ENCODE measurements at places on chromosomes 1 and 21.

DNA sequence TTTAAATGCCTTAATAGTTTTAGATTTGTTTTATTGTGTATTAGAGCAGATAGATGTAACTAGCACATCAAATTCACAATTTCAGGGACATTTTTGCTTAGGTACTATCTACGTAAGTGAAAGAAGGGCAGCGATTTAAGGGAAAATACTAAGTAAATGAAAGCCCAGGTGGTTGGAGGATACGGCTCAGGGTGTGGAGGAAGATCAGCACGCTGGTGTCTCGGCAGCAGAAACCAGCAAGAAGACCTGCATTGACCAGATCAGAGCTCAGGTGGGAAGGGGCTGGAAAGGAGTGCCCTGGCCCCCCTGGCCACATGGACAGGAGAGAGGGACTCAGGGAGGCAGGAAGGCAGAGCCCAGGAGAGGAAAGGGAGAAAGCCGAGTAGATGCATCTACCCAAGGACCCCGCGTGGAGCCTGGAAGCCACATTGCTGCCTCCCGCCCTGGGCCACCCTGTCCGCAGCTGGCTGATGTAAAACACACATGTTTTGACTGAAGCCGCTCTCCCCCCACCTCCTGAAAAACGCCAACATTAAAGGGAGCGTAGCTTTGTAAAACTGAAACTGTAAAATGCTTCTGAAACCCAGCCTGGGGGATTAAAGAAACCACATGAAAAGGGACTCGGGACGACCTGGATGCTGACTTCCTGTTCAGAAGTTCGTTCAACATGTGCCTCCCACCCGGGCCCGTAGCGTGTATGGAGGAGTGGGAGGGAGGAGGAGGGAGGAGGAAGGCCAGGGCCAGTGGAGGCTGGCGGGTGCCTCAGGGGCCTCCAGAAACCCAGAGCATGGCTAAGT lies 72.6 kb upstream of the TARDBP start:
- peak; percentile 54 for ATAC-seq

- no peak for ATAC-seq
These were observed 126.5 kb downstream of the RHOU start for GRCh38 chr1:228861832-228862180.

DNA sequence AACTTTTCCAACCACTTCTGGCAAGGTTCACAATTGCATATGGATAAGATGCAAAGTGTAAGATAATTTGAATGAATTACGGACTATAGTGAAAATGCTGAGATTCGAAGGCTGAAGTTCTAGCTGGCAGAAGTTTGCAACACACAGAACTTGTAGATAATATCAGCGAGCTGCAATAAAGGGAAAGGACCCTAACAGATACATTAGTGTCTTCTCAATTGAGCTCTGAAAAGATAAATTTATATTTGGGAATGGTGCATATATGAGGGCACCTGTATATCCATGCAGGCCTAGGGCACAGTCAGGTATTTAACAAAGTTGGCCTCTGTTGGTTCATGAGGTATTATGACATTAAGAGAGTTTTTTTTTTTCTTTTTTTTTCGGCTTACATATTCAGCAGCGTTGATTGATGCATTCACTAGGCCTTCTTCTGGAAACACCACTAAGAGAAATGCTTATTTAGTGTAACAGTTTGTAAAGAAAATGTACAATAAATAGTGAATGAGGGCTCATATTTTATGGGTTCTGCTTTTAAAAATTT lies 2.2 kb downstream of the NFIA start:
- no peak for ATAC-seq

DNA sequence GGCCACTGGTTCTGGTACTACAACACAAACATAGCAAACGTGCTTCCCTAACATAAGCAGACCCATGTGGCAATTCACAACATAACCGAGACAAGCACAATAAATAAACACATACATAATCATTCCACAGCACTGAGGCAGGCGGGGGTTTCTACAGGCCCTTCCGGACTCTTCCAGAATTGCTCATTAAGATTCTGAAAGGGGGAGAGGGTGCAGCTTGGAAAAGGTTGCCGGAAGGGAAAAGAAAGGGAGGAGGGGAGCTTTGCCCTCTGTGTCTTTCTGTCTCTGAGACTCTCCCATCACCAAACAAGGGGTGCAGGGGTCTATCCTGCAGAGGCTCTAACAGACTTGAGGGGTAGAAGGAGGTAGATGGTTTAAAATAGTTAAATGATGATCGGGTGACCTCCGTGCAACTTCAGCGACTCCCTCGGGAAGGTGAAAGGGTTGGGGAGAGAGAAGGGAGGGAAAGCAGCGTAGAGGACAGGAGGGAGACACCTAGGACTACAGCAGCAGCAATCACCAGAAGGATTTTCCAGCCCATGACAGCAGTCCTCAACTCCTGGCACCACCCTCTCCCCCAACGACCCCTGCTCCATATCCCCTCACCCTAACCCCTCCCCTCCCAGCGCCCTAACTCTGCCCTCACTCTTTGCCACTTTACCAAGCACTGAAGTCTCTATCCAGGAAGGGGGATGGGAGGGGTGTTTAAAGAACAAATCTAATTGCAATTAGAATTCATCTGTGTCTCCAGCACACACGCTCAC lies 365.5 kb upstream of the ESRRG start:
- no peak for ATAC-seq

DNA sequence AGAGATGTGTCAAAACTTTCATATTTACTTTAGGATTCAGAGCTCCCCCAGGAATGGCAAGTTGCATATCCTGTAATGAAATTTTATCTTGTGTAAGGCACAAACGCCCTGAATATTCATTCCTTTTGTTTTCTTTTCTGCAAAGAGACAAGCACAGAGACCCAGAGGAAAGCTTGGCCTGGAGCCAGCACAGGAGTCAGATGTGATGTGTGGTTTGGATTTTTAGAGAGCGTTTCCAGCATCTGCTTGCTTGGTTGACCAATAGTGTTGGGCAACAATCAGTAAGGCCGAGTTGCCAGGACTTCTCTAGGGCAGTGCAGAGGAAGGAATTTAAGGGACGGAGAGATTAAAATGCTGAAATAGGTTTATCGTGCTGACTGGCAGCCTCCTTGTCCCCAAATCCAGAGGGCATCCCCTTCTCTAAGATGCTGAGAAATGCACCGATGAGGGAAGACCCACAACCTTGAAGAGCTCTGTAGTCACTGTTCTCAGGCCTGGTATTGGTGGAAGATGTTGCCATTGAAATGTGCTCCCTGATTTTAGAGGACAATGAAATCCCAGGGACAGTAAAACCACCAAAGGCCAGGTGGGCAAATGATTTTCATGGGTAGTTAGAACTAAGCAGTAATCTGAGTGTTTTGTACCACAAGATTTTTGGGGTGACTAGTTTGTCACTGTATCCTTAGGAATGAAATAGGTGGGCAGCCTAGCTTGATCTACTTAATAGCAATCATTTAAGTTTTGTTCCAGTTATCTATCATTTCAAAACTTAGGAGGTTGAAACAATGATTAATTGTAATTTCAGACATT lies 37.9 kb upstream of the RHOU start:
- ATAC-seq = no peak

DNA sequence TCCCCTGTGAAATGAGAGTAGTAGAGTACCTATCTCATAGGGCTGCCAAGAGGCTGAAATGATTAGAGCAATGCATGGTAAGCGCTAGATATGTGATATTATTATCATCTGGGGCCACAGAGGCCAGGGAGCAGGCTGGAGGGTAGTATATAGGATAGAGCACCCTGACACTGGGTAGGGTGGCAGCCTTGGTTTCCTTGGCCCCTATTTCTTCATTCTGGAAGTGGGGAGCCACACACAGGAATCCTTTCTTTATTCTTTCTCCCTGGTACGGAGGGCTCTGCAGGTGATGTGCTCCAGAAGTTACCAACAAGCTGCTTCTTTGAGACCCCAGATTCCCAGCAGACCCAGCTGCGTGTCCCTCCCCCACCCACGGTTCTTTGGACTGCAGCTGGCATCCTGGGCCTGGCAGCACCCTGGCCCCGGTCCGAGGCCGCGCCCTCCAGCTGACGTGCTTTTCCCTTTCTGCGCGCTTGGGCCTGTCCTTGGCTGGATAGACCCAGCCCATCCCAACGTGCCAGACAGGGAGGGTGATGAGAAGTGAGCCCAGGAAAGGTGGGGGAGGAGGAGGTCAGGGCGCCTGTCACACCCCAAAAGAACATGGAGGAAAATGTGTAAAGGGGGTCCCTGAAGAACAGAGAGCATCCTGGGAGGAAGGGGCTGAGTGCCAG lies 18.2 kb downstream of the INAVA start:
- ATAC-seq = no peak

DNA sequence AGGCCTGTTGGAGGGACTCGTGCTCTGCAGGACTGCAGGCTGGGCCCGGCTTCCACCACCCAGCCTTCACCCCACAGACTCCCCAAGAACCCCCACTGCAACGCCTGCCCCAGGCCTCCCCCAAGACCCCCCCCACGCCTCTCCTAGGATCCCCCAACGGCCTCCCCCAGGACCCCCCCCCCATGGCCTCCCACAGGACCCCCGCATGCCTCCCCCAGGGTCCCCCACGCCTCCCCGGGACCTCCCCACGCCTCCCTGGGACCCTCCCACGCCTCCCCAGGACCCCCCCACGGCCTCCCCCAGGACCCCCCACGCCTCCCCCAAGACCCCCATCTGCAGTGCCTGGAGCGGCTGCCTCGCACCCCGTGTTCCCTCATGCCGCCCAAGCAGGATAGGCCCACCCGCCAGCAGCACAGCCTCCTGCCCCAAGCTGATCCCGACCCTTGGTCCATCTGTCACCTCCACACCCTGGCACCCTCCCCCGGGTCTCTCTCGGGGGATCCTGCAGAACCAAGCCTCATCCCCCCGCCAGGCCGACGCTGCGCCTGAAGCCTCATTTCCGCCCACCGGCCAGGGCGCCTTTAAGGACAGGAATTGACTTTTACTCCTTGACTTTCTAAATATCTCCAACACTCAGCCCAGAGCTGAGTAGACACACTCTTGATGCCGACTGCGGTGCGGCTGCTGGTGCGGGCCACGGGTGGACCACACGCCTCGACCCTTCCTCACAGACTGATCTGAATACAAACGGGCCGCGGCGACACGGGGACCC lies 14.1 kb upstream of the RNF223 start:
- ATAC-seq = no peak

GRCh38 chr21:44084496-44085241 lies 22.5 kb upstream of the PWP2 start:
- ATAC-seq = no peak

- ATAC-seq = no peak
These were observed 51.5 kb downstream of the NAV1 start for GRCh38 chr1:201590474-201590873.

DNA sequence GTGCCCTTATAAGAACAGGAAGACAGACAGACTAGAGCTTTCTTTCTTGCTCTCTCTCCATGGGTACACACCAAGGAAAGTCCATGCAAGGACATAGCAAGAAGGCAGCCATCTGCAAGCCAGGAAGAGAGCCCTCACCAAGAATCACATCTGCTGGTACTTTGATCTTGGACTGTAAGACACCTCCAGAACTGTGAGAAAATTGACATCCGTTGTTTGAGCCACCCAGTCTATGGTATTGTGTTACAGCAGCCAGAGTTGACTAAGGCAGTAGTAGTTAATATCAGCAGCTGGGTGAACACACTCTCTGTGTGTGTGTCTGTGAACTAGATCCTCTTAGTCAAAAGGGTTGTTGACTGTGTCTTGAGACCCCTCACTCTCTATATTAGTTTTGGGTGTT lies 53.8 kb upstream of the PPP2R5A start:
- ATAC-seq = no peak

DNA sequence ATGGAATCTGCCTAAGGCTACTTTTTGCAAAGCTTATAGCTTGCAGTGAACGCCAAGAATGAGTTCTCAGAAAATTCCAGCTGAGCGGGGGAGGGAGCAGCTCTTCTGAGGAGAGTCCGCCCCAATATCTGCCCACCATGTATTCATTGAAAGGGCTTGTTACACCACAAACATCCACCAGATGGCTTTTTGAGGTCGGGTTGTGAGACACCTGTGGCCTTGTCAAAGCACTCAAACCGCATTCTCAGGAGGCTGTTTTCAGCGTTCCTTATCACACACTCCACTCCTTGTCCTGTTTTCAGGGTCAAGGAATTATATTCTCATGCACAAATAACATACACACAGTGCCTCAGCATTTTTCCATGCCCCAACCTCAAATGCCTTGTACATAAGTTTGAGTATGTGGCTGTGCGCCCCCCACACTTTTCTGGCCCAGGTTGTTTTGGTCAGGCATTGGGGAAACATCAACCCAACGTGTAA lies 3.9 kb upstream of the C4BPB start:
- peak; percentile 70 for ATAC-seq

DNA sequence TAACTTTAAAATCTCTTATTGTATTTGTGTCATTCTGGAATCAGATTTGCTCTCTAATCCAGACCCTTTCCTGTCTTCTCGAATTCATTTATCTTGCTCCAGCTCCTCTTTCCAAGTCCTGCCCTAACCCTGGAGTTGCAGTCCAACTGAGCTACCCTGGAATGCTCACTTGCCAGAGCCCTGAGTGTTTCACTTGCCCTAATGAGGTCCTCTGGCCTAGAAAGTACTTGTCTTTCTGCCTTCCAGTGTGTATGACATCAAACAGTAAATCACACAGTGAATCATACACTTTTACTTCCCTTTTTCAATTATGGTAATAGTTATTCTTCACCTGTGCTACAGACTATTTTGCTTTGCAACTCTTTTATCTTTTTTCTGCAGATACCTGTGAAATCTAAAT lies 96.9 kb downstream of the NEK7 start:
- peak; percentile 95 for ATAC-seq

DNA sequence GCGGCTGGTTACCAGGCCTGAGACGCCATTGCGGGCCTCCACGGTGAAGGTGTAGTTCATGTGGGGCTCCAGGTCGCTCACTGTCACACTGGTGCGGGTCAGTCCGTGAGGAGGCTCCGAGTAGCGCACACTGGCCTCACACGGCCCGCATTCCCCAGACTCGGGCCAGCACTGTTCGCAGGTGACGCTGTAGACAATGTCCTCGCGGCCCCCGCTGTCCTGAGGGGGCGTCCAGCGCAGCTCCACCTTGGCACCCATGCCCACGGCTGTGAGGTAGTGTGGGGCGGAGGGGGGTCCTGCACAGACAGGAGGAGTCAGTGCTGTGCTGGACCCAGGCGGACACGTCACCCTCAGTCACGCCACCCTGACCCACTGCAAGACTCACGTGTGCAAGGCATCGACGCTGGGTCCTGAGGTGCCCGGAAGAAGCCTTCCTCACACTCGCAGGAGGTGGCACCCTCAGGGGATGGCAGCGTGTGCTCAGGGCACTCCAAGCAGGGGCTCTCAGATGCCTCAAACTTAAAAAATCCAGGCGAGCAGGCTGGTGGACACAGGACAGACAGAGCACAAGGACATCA lies 17.9 kb downstream of the EPHA2 start:
- ATAC-seq = no peak

GRCh38 chr1:90854397-90854924 lies 137.4 kb upstream of the BARHL2 start:
- no peak for ATAC-seq

Measured in stimulated activated memory B cell treated with anti-CD40 and anti-IgM and Interleukin-4, amounts not matched to agents 10 μg/mL and 1 μg/mL and 100 μg/mL, for 72 hours (primary cell).